ENCODE measurements at places on chromosomes 3 and 15. TPM values are rescaled to one million over a fixed set of nuclear protein-coding genes. Genes with fewer than 3 reads are reported as not detected.

DNA sequence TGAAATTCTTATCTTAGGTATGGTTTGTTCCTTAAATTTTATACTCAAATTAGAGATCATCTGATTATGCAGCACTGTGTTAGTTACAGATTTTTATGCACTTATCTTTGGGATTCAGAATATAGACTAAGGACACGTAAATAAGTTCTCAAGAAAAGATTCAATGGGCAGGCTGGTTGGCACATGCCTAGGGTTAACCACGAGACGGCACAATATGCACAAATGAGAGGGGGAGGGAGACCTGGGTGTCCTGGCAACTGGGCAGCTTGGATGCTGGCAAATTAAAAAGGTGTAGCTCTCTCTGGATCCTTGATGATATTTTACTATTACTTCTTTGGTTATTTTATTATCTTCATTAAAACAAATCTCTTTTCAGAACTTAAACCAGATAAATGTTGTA is 672 bp downstream of the AADAC start:
- no peak for DNase-seq

DNA sequence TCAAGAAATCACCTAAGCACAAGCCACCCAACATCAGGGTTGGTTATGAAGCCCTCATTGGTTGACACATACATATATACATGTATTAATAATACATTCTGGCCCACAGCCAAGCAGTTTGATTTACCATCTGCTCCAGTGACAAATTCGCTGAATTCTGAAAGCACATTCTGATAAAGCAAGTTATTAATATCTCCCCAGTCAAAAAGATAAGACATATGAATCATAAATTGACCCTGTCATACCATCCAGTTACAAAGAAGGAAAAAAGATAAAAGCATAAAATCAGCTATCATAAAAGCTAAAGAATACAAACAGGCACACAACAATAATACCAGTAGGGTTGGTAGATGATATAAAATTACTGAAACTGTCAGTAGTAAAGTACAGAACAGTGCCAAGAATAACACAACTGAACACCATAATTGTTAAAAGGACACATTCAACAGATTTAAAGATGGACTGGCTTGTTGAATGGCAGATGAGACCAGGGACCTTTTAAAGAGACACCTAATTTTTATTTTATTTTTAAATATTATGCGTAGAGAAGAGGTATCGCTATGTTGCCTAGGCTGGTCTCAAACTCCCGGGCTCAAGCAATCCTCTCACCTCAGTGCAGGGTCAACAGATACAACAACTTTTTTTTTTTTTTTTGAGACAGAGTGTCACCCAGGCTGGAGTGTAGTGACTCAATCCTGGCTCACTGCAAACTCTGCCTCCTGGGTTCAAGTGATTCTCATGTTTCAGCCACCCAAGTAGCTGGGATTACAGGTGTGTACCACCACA is 7.7 kb downstream of the SNX4 start:
- DNase-seq: no peak

- no peak for DNase-seq
Measured at GRCh38 chr15:88028024-88028423, 228.5 kb downstream of the NTRK3 start.

The SLC25A26 gene
- 37.4 TPM for total RNA-seq

The SLC25A36 gene
- 156 TPM for total RNA-seq

GRCh38 chr3:7421065-7421464 is 560.1 kb downstream of the GRM7 start:
- DNase-seq: no peak

- DNase-seq: no peak
Measured at GRCh38 chr3:129996073-129996472, 21.6 kb downstream of the TRH start.

- DNase-seq: no peak
Measured at GRCh38 chr15:84831613-84832012, 14.5 kb downstream of the ALPK3 start.

The BTLA gene
- 4.6 TPM for total RNA-seq

The CTXN2 gene
- not detected for total RNA-seq

DNA sequence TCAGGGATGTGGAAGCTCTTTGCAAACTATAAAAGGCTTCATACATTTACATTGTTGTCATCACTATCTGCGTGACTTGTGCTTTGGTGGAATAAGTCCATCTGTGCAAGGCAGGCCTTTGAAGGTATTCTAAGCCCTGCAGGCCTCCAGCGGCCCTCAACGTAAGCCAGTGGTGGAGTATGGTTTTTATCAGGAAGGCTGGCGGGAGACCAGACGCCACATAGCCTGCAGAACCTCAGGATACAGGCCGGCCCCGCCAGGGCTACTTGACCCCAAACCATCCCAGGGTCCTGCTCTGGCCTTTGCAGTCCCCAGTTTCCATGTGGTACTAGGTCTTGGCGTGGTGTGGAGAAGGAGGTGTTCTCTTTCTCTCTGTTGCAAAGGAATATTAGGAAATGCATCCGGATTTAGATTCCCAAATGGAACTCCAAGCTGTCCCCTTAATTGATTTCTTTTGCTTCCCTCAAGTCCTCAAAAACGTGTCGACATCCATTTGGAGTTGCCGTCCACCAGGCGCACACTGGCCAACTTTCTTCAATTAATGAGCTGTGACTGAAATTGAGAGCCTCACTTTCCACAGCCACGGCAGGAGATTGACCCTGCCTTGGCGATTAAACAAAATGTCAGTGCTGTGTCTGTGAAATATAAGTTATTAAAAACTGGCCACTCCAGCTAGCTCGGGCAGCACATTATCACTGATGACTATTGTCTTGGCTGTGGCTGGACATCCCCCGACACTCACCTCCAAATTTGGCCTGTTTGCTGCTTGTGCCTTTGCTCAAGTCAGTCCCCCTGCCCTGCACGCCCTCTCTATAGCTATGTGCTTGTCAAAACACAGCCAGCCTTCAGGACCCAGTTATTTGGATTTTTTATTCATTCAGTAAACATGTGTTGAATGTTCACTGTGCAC is 239.8 kb upstream of the TLE3 start:
- no peak for DNase-seq

DNA sequence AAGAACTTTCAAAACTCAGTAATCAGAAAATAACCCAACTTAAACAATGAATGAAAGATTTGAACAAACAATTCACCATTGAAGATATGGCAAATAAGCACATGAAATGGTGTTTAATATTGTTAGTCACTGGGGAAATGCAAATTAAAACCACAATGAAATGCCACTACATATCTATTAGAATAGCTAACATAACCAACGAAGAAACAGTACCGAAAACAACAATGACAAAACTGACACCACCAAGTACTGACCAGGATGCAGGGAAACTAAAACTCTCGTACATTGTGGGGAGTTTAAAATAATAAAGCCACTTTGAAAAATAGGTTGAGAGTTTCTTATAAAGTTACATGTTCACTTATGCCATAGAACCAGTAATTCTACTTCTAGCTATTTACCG is 69.1 kb downstream of the KBTBD8 start:
- no peak for DNase-seq

DNA sequence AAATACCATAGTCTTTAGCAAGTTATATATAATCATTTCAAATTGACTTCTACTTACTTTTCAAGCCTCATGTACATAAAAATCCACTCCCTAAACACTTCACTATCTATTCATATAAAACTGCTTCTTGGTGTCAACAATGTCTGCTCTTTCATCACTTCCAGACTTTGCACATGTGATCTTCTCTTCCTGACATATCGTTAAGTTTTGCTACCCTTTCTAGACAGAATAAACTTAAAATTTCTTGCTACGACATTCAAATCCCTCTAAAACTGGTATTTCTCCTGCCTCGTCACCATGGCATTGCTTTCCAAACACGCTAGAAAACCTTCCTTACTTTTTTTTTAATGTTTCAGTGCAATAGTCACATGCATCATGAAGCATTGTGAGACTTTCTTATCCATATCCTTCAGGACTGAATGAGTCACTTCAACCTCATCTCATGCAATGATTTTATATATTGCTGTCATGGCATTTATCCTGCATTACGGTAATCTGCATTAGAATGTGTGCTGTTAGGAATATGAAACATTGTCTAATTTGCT is 122.8 kb downstream of the GMNC start:
- no peak for DNase-seq

- DNase-seq: no peak
Measured at GRCh38 chr3:10781981-10782380, 34.0 kb upstream of the SLC6A11 start.

GRCh38 chr3:83496462-83496861 is 1462.3 kb upstream of the CADM2 start:
- no peak for DNase-seq

DNA sequence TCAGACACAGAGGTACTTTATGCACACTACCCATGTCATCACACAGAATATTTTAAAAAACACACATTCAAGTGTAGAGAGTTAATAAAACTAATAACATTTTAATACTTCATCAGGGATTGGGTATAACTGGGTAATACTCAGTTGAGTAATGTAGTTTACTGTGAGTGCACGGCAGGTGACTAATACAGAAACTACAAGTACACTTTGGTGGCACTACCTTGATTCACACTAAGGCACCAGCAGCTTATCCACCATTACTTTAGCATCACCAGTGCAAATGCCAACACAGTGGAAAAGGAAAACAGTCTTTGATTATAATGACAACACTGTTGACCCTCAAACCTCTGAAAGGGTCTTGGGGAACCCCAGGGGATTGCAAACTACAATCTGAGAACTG is 33.6 kb downstream of the ZNF280D start:
- DNase-seq: no peak

- DNase-seq: no peak
Measured at GRCh38 chr3:115713284-115713683, 90.0 kb downstream of the GAP43 start.

The ILDR1 gene
- not detected for total RNA-seq

The C3orf22 gene
- total RNA-seq: not detected

DNA sequence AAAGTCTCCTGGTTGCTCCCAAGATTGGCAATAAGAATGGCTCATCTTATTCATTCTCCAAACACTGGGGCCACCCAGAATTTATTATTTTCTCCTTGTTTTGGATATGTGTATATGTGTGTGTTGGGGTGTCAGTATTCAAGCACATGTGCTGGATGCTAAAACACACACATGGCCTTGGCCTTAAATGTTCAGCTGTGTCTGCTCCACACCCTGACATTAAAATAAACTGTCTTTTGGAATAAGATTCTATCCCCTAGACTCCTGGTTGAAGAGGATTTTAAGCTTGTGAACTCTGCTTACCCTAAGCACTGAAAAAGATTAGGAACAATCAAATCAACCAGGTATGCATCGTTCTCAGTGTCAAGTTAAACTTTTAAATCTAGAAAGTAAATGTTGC is 382.9 kb upstream of the MCTP2 start:
- no peak for DNase-seq

The DALRD3 gene
- total RNA-seq: 13.2 TPM

GRCh38 chr15:74868059-74868458 is 5.1 kb downstream of the SCAMP2 start:
- no peak for DNase-seq

DNA sequence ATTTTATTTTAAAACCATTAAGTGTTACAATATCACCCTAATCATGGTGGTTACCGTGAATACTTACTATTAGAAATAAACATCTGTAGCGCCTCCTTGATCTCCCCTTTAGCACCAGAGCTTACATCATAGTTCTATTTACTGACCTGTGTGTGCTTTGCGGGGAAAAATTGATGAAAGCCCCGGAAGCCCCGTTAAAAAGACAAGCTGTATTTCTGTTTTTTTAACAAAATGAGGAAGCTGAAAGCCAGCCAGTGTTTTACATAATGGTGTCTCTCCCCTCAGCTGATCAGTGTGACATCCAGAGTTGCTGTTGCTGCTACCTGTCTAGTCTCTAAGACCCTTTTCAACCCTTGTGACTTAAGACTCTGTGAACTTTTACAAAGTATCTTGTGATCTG is 100.8 kb downstream of the OPA1 start:
- DNase-seq: no peak

- DNase-seq: no peak
Measured at GRCh38 chr3:21508246-21508645, 242.8 kb downstream of the ZNF385D start.

The TMEM158 gene
- not detected for total RNA-seq

DNA sequence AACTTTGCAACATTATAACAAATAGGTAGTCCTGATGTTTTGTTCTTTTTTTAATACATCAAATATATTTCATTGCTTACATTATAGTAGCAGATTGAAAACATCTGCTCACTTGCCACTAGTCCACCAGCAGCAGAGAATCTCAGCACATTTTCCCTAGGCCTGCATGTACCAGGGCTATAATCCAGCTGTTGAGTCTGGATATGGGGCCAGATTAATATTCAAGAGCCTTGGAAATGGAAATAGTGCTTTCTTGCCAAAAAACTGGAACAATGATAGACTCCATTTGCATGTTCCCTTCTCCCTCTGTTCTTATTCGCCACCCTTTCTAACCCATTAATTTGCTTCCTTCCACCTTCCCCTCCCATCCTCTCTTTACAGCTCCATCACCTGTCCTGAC is 288.0 kb downstream of the EPHA3 start:
- DNase-seq: no peak

Measured in CD8-positive, alpha-beta T cell (primary cell).